AG04449 (cell line): ENCODE measurements at places on chromosomes 6 and 20.

GRCh38 chr6:156698239-156699016, 78.8 kb upstream of the ARID1B start:
- no peak for DNase-seq

GRCh38 chr20:58107533-58107932, 120.9 kb downstream of the ANKRD60 start:
- no peak for DNase-seq

- no peak for DNase-seq
These were observed 54.4 kb downstream of the SNRNP48 start for GRCh38 chr6:7644417-7644816.

DNA sequence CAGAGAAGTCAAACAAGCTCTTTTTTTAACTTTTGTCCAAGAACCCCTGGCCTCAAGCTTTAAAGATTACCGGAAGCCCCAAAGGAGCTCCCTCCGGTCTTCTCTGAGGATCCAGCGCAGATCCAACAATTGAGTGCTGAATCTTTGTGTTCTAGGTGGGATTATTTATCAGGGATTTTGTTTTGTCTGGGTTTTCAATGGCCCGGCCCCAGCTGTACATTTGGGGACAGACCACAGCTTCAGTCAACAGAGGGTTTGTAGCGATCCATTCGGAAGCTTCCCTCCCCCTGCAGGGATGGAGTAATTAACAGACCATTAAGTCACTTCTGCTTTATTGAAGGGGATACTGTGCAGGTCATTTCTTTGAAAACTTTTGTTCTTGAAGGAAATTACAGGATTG, 7.8 kb downstream of the OLIG3 start:
- no peak for DNase-seq

DNA sequence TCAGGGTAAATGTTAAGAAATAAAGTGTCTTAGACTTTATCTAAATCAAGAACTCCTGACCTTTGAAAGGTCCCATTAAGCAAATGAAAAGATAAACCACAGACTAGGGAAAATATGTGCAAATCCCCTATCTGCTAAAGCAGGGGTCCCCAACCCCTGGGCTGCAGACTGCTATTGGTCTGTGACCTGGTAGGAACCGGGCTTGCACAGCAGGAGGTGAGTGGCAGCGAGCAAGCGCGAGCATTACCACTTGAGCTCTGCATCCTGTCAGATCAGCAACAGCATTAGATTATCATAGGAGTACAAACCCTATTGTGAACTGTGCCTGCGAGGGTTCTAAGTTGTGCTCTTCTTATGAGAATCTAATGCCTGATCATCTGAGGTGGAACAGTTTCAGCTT, 42.4 kb downstream of the LCA5 start:
- DNase-seq: no peak
